ENCODE measurements at places on chromosomes 3 and 15.

GRCh38 chr15:56082263-56082761 is 88.9 kb upstream of the NEDD4 start:
- DNase-seq, result no peak

DNA sequence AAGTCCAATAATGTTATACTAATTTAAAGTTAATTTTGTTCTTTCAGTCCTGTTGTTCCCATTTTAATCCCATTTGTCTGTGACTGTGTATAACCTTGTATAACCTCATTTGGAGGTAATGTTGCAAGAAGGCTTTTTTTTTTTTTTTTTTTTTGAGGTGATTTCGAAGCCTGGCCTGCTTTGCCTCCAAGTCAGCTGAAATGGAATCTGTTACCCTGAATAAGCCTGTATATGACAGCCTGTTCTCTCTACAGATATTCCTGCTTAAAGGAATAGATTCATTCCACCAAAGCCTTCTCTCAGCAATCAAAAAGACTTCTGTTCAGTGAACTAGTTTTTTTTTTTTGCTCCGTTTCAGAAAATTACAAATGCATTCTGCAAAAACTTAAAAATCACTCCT is 271.8 kb upstream of the UBE2E1 start:
- no peak for DNase-seq

DNA sequence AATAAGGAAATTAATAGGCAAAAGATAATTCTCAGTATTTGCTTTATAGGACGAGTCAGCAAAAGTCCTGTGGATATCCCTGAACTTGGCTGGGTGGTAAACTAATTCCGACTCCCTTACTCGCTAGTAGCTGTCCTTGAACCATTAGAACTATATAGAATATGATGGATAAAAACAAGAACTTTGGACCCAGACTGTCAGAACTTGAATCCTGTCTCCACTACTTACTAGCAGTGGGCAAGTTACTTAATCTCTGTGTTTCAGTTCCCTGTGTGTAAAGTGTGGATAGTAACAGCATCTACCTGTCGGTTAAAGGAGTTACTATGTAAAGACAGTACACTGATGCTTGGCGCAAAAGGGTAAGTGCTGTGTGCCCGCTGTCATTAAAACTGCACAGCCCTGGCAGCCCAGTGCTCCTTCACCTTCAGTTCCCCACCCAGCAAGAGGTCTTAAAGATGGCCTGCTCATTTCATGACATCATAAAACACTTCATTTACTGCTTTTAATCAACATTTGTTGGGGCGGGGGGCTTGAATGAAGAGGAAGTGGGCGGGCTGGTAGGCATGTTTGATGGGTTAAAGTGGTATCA is 7.3 kb downstream of the TPM1 start:
- DNase-seq, result no peak

DNA sequence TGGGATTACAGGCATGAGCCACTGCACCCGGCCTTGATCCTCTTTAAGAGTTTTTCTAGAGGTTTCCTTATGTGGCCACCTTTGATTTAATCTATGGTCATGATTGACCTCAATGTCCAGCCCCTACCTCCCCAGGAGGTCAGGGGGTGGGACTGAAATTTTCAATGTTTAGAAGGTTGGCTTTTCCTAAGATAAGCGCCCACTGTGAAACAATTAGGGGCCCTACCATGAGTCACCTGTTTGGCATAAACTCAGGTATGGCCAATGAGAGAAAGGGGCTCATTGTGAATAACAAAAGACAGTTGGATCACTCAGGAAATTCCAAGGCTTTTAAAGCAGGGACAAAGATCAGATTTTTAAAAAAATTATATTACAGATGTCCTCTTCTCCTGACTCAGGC is 51.1 kb downstream of the ZBTB11 start:
- DNase-seq, result no peak

DNA sequence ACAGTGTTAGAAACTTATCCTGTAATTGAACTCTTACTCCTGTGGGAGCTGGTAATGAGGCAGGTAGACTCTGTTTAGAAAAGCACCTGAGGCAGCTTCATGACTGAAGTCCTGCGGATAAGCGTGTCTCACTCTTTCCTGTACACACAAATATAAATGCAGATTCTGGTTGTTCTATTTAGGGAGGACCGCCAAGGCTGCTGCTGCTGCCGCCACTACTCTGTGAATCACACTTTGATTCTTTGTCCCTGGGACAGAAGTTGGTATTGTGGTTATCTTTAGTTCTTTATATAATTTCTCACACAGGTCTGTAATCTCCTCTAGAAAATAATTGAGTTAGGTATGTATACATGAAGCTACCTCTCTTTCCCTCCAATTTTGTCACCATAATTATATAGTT is 3.6 kb downstream of the LSAMP start:
- no peak for DNase-seq

GRCh38 chr3:194879991-194880939 is 194.6 kb downstream of the FAM43A start:
- DNase-seq, result no peak

DNA sequence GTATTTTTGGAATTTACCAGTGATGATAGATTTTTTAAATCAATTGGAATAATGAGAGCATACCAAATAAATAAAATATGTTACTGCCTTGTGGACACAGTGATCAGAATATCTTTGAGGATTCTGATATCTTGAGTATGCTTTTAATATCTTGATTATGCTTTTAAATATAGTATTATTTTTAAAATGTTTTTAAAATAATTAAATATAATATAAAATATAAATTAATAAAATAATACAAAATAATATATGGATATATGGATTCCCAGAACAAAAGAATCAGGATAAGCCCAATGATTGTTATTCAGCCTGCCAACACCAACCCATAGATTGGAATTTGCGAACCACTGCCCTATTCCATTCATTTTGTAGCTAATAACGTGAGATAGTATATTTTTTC is 91.9 kb upstream of the MLF1 start:
- DNase-seq, result no peak

DNA sequence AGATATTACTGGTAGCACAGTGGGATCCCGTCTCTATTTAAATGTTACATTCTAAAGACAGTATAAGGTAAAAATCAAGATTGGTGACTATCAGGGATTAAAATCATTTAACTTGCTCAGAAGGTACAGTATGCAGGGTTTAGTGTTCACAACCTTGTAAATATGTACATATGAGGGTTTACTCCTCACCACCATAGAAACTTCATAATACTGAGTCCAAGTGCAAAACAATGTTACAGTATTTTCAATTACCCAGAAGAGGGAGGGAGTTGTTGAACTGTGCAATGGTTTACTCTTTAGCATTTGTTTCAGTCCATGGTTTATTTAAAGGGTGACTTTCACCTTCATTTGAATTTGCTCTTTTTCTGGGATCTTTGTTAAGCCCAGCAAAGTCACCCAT is 165.1 kb downstream of the ZNF621 start:
- no peak for DNase-seq

- DNase-seq, result no peak
These were observed 57.2 kb upstream of the TOPAZ1 start for GRCh38 chr3:44184319-44184953.

GRCh38 chr3:99945328-99945995 is 127.8 kb downstream of the CMSS1 start:
- no peak for DNase-seq

All from stimulated activated CD4-positive, alpha-beta T cell treated with anti-CD3 and anti-CD28 coated beads, TNF-alpha, amount 100 ng/mL, for 4 hours (primary cell).